ENCODE measurements at places on chromosomes 4 and X. TPM values are rescaled to one million over a fixed set of nuclear protein-coding genes. Genes with fewer than 3 reads are reported as not detected.
A peak's percentile ranks its signal among the peaks of the same experiment; 100 is the strongest.

- no peak for DNase-seq
Observed at GRCh38 chr4:142984871-142985585, 138.9 kb upstream of the INPP4B start.

- peak; percentile 25 for DNase-seq
Observed at GRCh38 chrX:31331015-31331414, 259.2 kb upstream of the FTHL17 start.

- no peak for DNase-seq
Observed at GRCh38 chrX:131289527-131289926, 421 bp upstream of the IGSF1 start.

GRCh38 chrX:39862963-39863362 lies 234.8 kb downstream of the BCOR start:
- no peak for DNase-seq

DNA sequence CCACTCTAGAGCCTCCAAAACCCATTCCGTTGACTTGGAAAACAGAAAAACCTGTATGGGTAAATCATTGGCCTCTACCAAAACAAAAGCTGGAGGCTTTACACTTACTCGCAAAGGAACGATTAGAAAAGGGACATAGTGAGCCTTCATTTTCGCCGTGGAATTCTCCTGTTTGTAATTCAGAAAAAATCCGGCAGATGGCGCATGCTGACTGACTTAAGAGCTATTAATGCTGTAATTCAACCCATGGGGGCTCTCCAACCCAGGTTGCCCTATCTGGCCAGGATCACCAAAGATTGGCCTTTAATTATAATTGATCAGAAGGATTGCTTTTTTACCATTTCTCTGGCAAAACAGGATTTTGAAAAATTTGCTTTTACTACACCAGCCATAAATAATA lies 60.8 kb downstream of the ZNF732 start:
- DNase-seq = peak; percentile 9

DNA sequence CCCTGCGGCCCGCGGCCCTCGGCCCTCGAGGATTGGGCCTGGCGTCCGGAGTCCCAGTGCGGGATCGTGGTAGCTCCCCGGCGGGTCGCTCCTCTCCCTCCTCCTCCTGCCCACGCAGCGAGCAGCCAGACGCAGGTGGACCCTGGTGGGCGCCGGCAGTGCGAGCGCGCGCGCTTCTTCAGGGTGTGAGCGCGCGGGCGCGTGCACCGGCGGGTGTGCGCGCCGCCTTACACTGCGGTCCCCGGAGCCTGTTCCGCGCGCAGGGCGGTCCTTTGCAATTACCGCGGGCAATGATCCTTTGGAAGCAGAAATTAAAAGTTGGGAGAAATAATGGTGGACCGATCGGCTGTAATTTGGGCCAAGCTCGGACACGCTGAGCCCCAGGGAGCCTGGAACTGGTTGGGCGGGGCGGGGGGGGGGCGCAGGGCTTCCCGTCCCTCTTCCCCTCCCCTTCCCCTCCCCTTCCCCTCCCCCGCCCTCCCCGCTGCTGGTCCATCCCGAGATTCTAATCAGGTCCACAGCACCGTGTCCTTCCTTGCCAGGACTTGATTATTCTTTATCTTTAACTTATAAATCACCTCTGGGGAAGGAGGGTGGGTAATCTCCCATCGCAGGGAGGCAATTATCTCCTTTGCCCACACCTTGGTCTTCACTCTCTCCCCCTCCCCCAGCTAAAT lies 1.6 kb upstream of the NKX1-1 start:
- no peak for DNase-seq

GRCh38 chr4:34718576-34719245 lies 1525.6 kb downstream of the ARAP2 start:
- DNase-seq = peak; percentile 32

DNA sequence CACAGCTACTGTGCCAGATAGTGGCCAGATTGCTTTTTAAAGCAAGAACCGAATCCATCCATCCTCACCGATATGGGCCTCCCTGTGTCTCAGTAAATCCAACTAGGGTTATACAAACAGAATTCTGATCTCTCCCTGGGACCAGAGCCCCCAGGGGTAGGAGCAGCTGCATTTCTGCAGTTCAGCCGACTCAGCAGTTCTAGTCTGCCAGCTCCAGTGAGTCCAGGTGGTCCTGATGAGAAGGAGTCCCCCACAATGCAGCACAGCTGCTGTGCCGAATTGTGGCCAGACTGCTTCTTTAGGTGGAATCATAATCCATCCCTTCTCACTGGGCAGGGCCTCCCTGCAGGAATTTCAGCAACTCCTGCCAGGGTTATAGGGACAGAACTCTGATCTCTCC lies 532.9 kb downstream of the ACTRT1 start:
- DNase-seq = peak; percentile 1

GRCh38 chrX:150577174-150577573 lies 8.8 kb downstream of the MTM1 start:
- DNase-seq = no peak

GRCh38 chrX:152915541-152916241 lies 17.8 kb downstream of the ZNF185 start:
- DNase-seq = peak; percentile 42

GRCh38 chrX:69221239-69222102 lies 56.2 kb upstream of the PJA1 start:
- no peak for DNase-seq

GRCh38 chr4:165360041-165360695 lies 18.6 kb upstream of the CPE start:
- DNase-seq = peak; percentile 72

DNA sequence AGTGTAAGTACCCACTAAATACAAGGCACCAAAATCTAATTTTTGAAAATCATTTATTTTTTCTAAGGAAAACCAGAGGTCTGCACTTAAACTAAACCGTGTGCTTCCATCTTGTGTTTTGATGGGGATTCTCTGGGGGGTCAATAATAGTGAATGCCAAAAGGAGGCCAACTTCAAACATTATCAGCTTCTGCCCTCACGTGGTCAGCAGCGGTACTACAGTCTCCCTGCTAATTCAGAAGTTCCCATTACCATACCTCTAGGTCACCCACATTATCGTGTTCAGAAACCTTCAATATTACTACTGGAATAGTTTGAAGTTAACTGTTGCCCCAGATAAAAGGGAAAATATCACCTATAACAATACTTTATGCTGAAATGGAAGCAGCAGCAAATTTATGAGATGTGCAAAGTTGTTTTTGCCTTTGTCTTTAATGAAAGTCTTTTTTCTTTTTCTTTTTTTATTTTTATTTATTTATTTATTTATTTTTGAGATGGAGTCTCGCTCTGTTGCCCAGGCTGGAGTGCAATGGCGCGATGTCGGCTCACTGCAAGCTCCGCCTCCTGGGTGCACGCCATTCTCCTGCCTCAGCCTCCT lies 17.3 kb downstream of the CTPS2 start:
- peak; percentile 58 for DNase-seq

- DNase-seq = no peak
Observed at GRCh38 chr4:128866269-128866668, 56.8 kb downstream of the JADE1 start.

Gene LONRF3
- total RNA-seq = 2.4 TPM

Gene FGFR3
- 0.89 TPM for total RNA-seq

Gene VAMP7
- 18.4 TPM for total RNA-seq

Gene SLC25A5
- total RNA-seq = 73.8 TPM

Gene PPP2R2C
- total RNA-seq = 0.09 TPM

Gene GYPA
- 5.2 TPM for total RNA-seq

Gene RBBP7
- total RNA-seq = 116 TPM

Gene SRPX2
- total RNA-seq = 29.7 TPM

Gene VCX2
- not detected for total RNA-seq

Gene TLR3
- 1.6 TPM for total RNA-seq

Gene SNX12
- total RNA-seq = 43.3 TPM

Gene TBX22
- total RNA-seq = not detected

Gene EFHC2
- total RNA-seq = 0.27 TPM

Gene TSC22D3
- 64.2 TPM for total RNA-seq
